ENCODE measurements at places on chromosomes 5 and 9.
A peak's percentile ranks its signal among the peaks of the same experiment; 100 is the strongest.

GRCh38 chr5:179243333-179243732 is 101.9 kb downstream of the ADAMTS2 start:
- DNase-seq = no peak

DNA sequence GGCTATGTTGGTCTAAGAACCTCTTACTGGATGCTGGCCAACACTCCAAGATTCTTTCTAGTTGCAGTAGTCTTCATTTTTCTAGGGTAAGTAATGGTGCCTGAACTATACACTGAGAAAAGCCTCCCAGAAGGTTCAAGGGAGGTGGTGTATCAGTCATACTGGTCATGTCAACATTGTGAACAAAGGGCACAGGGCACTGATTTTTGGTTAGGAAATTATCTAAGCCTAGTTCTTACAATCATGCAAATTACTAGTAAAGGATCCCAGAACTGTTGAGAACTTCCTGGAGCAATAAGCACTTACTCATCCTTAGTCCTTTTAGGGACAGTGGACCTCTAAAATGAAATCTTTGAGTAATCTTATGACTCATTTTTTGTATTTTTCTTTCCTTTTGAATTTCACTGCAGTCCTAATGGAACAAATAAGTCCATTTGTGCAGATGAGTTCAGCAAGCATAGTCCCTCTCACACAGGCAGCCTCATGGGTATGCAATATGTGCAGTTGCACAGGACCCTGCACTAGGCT is 21.1 kb upstream of the CDC42SE2 start:
- DNase-seq = no peak

DNA sequence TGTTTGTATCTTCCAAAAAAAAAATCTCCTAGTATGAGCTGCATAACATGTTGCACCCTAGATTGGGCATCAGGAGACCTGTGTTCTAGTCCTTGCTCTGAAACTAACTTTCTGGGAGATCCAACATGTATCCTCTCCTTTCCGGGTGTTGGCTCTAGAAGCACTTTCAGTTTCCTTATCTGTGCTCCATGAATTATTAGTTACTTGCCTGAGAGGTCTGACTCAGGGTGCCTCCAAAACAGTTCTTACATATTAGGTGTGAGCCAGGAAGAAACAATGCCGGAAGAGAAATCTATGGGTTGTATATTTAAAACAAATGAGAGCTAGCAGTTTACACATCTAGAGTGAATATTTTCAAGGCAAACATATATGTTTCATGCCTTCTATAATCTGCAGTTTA is 36.7 kb upstream of the SLC36A2 start:
- no peak for DNase-seq

DNA sequence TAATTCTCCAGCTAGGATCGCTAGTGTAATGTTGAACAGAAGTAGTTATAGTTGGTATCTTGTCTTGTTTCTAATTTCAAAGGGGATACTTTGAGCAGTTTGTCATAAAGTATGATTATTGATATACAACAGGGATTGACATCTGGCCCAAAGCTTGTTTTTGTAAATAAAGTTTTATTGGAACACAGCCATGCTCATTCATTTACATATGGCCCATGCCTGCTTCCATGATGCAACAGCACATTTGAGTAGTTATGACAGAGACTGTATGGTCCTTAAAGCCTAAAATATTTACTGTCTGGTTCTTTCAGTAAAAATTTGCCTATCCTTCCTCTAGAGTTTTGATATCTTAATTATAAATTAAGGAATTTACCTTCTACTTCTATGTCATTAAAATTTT is 69.8 kb downstream of the RPS6 start:
- no peak for DNase-seq

- DNase-seq = no peak
Observed at GRCh38 chr5:175383350-175383749, 60.6 kb downstream of the DRD1 start.

DNA sequence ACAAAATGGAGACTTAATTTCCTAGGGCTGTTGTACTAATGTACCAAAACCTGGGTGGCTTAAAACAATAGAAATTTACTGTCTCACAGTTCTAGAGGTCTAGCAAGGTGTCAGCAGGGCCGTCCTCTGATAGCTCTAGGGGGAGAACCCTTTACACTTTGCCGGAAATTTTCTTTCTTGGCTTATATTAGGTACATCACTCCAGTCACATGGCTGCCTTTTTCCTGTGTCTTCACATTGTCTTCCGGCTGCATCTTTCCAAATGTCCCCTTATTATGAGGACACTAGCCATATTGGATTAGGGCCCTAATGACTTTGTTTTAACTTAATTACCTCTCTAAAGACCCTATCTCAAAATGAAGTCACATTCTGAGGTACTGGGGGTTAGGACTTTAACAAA is 5.8 kb downstream of the UHRF2 start:
- no peak for DNase-seq

DNA sequence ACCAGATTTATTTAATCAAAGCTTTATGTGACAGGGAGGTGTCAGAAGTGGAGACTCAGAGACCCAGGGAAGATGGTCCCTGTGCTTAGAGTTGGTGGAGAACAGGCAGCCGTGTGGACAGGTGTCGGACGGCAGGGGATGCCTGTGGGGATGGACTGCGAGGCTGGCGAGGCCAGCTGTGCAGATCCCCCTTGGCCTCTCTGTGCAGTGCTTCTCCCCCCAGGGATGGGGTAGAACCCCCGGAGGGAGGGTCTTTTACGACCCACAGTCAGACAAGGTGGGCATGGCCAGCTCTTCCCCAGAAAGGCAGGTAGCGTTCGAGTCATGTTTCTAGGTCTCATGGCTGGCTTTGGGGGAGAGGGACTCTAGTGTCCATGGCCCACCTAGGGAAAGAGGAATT is 4.7 kb upstream of the SLC2A6 start:
- DNase-seq = no peak

- DNase-seq = peak; percentile 72
Observed at GRCh38 chr5:174951151-174951780, 226.9 kb downstream of the MSX2 start.

- no peak for DNase-seq
Observed at GRCh38 chr5:124713595-124713994, 32.8 kb downstream of the ZNF608 start.

GRCh38 chr5:171480239-171480638 is 60.8 kb downstream of the FGF18 start:
- DNase-seq = no peak

GRCh38 chr9:89806371-89807100 is 201.7 kb downstream of the GADD45G start:
- no peak for DNase-seq

DNA sequence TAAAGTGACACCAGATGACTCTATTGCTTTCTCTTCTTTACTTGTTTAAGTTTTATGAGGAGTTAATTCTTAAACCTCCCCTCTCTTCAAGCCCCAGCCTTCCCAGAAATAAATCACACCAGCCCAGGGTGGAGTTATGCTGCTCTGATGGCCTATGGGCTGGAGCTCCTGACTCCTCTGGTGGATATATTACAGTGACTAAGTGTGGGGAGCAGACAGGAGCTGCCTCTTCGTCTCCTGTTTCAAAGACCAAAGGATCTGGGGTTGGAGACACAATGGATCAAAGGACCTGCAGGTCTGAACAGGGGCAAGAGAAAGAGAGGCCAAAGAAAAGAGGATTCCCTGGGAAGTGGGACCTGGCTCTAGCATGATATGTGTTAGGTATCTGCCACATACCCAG is 312.0 kb upstream of the MSX2 start:
- no peak for DNase-seq

DNA sequence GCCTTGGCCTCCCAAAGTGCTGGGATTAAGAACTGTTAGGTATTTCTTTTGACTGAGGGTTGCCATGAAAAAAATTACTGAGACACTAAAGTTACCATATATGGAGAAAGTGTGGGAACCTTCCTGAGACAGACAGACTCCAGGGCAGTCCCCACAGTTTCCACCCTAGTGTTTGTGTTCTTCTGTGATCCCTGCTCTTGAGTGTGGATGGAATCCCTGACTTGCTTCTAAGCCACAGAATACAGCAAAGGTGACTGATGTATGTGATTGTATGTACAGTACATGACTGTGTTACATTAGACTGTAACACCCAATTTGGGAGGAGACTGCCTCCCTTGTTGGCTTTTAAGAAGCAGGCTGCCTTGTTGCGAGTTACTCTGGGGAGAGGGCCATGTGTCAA is 24.7 kb upstream of the ADAM19 start:
- DNase-seq = no peak

- no peak for DNase-seq
Observed at GRCh38 chr5:124260921-124261515, 485.4 kb downstream of the ZNF608 start.

DNA sequence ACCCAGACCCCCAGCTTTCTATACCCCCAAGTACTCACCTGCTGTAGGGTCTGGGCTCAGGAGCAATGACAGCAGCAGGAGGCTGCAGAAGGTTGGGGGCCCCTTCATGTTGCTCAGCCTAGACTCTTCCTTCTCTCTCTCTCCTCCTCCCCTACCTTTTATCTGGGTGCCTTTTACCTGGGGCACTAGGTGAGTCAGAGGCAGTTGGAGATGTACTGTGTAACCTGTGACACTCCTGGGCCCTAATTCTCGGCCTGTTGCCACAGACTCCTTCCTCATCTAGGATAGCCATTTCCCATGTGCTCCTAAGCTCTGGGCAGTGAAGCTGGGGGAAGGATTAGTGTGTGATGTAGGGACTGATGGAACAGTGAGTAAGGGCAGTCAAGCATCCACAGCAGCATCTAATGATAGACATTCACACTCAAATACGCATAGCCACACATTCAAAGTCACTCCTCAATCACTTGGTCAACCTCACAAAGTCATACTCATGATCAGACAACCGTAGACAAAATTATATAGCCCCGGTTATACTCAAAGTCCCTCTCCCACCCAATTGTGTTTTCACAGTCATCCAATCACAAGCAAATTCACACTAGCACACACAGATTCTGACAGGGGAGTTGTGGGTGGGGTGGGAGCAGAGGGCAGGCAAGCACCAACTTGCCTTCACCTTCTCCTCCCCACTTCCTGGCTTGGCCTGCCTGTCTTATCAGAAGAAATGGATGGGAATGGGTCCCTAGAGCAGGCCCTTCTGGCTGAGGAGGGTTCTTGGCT is at the start of gene CCL27:
Gene CCL27, minus strand, starts transcription at position 132 of the 777 bp plus-strand sequence. Its CDS starts 24 bp downstream, at position 108.
- no peak for DNase-seq

DNA sequence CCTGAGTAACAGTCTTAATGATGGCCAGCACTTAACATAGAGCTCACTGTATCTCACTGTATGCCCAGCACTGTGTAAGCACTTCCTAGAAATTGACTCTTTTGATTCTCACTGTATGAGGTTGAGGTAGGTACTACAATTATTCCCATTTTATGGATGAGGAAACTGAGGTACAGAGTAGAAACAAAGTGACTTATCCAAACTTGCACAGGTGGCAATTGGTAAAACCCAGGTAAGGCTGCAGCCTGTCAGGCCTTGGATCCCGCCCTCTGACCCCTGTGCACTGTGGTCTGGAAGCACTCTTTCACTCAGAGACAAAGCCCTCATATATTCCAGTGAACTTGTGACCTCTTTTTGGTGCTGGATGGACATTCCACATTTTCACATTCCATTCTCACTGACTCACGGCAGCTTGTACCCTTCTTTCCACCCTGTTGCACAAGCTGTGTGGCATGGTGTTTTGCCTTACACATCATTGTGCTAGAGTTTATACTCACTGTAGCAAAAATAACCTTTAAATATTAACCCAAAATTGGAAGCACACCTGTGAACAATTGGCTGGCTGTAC is 21.7 kb downstream of the ANKRD55 start:
- no peak for DNase-seq

DNA sequence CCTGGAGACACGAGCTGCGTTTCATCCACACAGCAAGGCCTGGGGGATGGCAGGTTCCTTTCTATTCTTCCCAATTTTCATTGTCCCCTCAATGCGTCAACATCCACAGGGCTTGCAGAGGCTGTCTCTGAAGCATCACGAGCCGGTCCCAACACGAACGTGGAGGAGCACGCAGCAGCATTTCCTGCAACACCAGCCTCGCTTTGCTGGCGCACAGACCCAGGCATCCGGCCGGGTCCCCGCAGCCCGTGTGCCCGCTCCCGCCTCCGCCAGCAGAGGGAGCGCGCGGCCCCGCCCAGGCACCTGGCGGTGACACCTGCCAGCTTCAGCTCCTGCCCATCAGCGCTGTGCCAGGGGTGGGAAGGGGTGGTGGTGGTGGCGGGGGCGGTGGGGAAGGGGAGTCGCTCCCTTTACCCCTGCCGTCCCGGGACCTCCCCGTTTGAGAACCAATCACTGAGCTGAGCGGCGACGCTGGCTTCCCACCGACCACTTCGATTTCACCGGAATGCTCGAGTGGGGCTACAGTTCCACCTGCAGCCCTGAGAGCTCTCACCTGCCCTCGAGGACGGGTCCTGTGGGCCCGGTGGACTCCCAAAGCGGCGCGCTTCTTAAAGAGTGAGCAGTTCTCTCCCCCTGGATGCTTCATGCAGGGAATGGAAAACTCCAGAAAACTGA is 464.5 kb downstream of the ICE1 start:
- DNase-seq = peak; percentile 76

- no peak for DNase-seq
Observed at GRCh38 chr5:9194509-9194908, 351.4 kb downstream of the SEMA5A start.

GRCh38 chr5:55694152-55694830 is 17.8 kb downstream of the SLC38A9 start:
- no peak for DNase-seq

GRCh38 chr5:51433052-51433710 is 49.9 kb downstream of the ISL1 start:
- DNase-seq = no peak

DNA sequence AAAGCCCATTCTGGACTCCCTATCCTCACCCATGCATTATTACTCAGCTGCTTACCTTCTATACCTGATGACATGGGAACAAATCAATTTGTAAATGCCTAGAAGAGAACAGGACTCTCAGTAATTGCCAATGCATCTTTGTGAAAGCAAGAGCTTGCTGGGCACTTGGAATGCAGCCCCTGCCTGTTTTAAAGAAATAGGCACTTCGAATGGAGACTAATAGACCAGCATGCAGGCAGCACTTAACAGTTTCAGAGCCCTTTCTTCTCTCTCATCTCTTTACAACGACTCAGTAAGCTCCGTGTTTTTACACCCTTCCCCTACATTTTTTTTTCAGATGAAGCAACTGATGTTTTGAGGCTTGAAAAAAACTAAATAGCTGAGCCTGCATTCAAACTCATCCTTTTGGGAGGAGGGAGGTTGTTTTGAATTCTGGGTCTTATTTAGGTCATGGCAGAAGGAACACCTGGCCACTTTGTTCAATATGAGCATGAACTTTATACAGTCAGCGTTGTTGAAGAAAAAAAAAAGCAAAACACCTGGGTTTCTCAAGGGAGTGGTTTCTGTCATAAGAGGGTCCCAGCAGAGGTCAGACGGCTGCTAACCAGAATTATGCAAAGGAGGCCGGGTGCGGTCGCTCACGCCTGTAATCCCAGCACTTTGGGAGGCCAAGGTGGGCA is 34.6 kb upstream of the WHRN start:
- no peak for DNase-seq

Data from endothelial cell (in vitro differentiated cells).